ENCODE measurements at places on chromosomes 7 and 10.

DNA sequence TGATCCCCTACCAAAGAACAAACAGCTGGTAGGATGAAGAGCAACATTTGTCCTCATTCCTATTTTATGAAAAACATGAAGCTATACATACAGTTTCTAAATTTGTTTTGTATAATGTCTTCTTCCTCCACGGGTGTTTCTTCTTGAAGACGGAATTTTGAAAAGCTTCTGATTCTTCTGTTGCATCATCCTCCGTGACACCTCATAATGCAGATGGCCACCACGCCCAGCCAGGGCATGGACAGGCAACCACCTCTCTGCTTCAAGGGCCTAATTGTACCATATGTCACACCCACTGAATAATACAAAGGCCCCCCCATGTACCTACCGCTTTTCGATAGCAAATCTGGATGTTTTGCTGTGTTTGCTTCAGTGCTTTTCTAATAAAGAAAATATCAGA is at the start of gene SUN3:
Gene SUN3, minus strand, starts transcription at position 170 of the 400 bp plus-strand sequence. Its CDS starts 169 bp downstream, at position 1.
- DNase-seq = no peak

GRCh38 chr10:34656661-34657060 is 158.4 kb downstream of the PARD3 start:
- DNase-seq = no peak

DNA sequence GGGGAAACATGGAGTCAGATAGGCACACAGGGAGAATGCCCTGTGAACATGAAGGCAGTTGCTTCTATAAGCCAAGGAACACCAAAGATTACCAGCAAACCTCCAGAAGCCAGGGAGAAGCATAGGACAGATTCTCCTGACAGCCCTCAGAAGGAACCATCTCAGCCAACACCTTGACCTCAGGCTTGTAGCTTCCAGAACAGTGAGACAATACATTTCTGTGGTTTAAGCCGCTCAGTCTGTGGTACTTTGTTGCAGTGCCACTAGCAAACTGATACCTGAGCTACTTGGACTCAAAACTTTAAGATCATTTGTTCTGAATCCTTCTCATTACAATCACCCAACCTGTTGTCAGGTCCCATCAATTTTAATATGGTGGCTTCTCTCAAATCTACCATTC is 31.2 kb downstream of the ABLIM1 start:
- DNase-seq = no peak

GRCh38 chr10:30413996-30414576 is 19.9 kb upstream of the MAP3K8 start:
- DNase-seq = no peak

DNA sequence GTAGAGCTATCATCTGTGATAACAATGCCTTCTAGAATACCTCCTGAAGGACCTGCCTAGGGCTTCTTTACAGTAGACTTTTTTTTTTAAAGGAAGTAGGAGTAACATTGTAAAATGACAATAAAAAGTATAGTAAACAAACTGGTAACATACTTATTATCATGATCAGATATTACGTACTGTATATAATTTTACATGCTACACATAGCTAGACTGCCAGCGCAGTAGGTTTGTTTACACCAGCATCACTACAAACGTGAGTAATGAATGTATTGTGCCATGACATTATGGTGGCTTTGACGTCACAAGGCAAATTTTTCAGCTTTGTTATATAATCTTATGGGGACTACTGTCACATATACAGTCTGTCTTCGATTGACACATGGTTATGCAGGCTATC is 15.4 kb upstream of the ZRANB1 start:
- DNase-seq = no peak

GRCh38 chr10:36675458-36675880 is 449.9 kb upstream of the ANKRD30A start:
- DNase-seq = no peak

DNA sequence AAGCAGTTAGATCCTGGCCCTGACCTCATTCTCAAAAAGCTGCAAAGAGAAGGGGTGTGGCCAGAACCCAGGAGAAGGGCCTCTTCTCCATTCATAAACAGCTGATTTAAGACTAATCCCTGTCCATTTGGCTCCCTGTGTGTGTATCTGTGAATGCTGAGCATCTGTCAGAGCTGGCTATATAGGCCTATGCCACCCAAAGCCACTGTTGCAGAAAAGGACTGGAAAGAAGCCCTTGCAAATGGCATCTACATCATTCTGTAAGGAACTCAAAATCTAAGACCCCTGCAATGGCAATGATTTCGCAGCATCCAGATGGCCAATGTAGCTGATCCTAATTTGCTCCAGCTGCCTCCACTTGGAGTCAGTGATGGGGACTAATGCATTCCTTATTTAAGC is 384.5 kb downstream of the KCNMA1 start:
- DNase-seq = no peak

DNA sequence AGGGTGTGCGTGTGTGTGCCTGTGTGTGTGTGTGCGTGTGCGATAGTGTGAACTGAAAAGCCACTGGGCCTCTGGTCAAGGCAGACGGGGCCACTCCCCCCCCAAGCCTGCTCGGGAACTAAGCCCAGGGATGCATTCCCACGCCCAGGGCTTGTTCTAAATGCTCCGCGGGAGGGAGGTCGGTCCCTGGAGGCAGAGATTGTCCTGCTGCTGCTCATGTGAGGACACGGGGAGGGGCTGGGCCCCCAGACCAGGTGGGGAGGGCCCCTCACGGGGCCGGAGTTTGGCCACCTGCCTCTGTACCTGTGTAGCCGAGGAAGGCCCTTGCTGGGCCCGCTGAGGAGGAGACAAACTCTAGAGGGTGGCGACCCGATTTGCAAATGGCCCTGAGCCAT is 93.9 kb downstream of the PDGFA start:
- no peak for DNase-seq

- no peak for DNase-seq
These were observed 103.2 kb downstream of the NRG3 start for GRCh38 chr10:81978238-81978637.

GRCh38 chr10:486206-486605 is 203.3 kb downstream of the DIP2C start:
- DNase-seq = no peak

GRCh38 chr7:123770378-123770777 is 21.6 kb upstream of the WASL start:
- no peak for DNase-seq

GRCh38 chr7:127396184-127396583 is 3.7 kb upstream of the ZNF800 start:
- no peak for DNase-seq

GRCh38 chr7:101919363-101920115 is 102.1 kb downstream of the CUX1 start:
- DNase-seq = no peak

GRCh38 chr10:99731306-99732032 is 458 bp downstream of the COX15 start:
- DNase-seq = no peak

GRCh38 chr7:88396948-88397322 is 90.2 kb upstream of the STEAP4 start:
- DNase-seq = no peak

- no peak for DNase-seq
These were observed 718.9 kb downstream of the GRID1 start for GRCh38 chr10:85647741-85648140.

DNA sequence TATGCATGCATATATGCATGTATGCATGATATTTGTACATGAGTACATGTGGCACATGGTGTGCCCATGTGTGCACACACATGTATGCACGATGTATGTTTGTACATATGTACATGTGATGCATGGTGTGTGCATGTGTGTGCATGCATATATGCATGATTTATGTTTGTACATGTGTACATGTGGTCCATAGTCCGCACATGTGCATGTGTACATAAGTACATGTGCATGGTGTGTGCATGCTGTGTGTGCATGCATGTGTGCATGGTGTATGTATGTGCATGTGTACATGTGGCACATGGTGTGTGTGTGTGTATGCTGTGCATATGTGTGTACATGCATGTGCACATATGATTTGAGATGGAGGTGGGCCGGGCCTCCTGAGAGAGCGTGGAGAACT is 384.2 kb downstream of the TYW1 start:
- DNase-seq = no peak

DNA sequence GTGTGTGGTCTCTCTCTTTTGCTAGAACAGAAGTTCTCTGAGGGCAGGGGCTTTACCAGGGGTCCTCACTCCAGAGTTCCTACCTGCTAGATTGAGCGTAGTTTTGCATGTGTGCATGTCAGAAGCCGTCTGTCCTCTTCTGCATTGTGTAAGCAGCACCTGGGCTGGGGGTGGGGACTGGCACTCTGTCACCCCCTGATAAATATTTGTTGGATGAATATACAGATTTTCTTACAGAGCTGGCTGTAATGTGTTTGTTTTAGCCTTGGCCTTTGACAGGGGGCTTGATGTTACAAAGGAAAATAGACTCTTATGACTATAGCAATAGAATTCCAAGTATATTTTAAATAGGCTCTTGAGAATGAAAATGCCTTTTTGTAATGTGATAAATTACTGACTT is 46.6 kb downstream of the WDR37 start:
- no peak for DNase-seq

- DNase-seq = no peak
These were observed 242.6 kb upstream of the HGF start for GRCh38 chr7:82012453-82012852.

Measured in stimulated activated CD8-positive, alpha-beta memory T cell treated with anti-CD3 and anti-CD28 coated beads, Interleukin-4, amount 100 ng/mL, for 1 hour (primary cell).